ENCODE measurements at places on chromosomes 2 and 18. TPM values are rescaled to one million over a fixed set of nuclear protein-coding genes. Genes with fewer than 3 reads are reported as not detected.

The C18orf54 gene
- total RNA-seq = 2.7 TPM

GRCh38 chr2:257429-257828 is 6.4 kb downstream of the SH3YL1 start:
- no peak for DNase-seq
- no peak overlapping the region for H3K27ac ChIP-seq
- no peaks in the 10 kb centered on the region for H3K4me1 ChIP-seq
- no peaks in the 10 kb centered on the region for H3K27me3 ChIP-seq
- no peaks in the 10 kb centered on the region for H3K36me3 ChIP-seq

GRCh38 chr2:241000831-241001321 is 2.5 kb downstream of the SNED1 start:
- H3K27me3 ChIP-seq = no peaks in the 10 kb centered on the region
- H3K4me1 ChIP-seq = peaks cover 13% of the 10 kb centered on the region
- no peak for DNase-seq
- peak overlapping the region; percentile 26 for H3K4me3 ChIP-seq
- no peaks in the 10 kb centered on the region for H3K36me3 ChIP-seq
- no peak overlapping the region for H3K27ac ChIP-seq

The LRRC30 gene
- total RNA-seq = not detected

The FRZB gene
- total RNA-seq = not detected

GRCh38 chr2:118842661-118843482 is 4.6 kb downstream of the EN1 start:
- peaks cover 20% of the 10 kb centered on the region for H3K4me1 ChIP-seq
- no peaks in the 10 kb centered on the region for H3K36me3 ChIP-seq
- DNase-seq = no peak
- H3K27ac ChIP-seq = no peak overlapping the region
- H3K27me3 ChIP-seq = peaks cover 40% of the 10 kb centered on the region

Measured in CD4-positive, CD25-positive, alpha-beta regulatory T cell (primary cell).